ENCODE measurements at places on chromosomes 11 and 22.

DNA sequence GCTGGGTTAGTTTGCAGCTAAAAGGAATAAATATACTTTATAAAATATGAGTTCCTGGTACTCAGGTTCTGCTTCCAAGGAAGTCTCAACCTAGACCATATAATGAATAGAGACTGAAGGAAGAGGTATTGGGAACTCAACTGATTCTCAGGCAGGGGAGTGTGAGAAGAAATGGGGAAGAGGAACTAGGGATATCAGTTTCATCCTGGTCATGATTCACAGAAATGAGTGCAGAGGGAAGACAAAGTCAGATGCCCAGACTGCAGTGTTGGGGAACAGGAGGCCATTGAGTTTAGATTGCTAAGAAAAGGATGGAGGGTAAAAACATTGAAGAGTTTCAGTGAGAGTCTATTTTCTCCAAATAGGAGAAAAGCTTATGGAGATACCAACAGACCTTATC, 28.8 kb downstream of the PLAAT5 start:
- no peak for DNase-seq

- DNase-seq: no peak
Measured at GRCh38 chr11:58928107-58928499, 11.2 kb upstream of the GLYATL1 start.

DNA sequence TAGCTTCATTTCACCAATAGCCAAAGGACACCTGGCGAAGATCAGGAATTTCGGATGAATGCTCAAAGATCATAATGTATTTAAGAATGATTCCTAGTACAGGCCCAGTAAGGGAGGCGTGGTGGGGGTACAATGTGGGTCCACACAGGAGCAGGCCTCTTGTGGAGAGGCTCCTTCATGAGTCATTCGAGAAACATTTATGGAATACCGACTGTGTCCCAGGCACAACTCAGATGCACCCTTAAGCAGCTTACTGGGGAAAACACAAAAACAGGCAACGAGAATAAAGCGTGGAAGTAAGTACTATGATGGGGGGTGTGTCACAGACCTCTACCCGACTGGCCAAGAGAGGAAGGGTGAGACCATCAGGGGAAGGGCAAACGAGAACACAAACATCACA, 44.5 kb downstream of the SMCO4 start:
- DNase-seq: no peak

- no peak for DNase-seq
Measured at GRCh38 chr11:22583963-22584492, 41.6 kb downstream of the FANCF start.

GRCh38 chr22:22462813-22463567, 45.6 kb downstream of the ZNF280B start:
- DNase-seq: no peak

GRCh38 chr11:121665206-121665838, 212.6 kb upstream of the SORL1-AS1 start:
- DNase-seq: no peak

DNA sequence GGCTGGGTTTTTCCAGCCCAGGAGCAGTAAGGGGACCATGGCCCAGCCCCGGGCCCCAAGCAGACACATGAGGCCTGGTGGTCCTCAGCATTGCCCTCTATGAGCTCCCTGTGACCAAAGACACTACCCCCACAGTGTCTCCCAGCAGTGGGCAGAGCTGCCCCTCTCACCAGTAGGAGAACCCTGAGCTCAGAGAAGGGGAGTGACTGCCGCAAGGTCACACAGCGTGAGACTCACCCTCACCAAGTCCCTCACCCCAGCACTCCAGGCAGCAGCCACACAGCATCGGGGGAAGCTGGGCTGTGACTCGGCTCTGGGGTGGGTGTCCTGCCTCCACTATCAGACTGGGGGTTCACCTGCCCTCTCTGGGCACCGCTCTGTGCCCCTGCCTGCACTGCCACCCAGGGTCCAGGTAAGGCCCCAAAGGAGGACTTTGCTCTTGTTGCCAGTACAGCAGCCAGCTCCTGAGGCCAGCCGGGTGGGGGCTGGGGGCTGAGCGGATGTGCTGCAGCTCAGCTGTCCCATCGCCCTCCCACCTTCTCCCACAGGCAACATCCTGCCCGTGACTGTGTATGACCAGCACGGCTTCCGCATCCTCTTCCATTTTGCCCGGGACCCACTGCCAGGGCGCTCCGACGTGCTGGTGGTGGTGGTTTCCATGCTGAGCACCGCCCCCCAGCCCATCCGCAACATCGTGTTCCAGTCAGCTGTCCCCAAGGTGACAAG, 7.9 kb upstream of the SH3BP1 start:
- peak; percentile 72 for DNase-seq

DNA sequence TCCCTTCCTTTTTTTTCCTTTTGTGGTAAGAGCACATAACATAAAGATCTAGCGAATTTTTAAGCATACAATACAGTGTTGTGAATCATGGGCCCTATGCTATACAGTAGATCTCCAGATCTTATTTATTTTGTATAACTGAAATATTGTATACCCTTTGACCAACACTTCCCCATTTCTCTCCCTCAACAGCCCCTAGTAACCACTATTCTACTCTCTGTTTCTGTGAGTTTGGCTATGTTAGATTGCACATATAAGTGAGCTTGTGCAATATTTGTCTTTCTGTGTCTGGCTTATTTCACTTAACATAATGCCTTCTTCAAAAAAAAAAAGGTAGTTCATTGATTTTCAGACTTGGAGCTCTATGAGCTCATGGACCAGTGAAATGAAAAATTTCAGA, 180.5 kb downstream of the C11orf91 start:
- no peak for DNase-seq

DNA sequence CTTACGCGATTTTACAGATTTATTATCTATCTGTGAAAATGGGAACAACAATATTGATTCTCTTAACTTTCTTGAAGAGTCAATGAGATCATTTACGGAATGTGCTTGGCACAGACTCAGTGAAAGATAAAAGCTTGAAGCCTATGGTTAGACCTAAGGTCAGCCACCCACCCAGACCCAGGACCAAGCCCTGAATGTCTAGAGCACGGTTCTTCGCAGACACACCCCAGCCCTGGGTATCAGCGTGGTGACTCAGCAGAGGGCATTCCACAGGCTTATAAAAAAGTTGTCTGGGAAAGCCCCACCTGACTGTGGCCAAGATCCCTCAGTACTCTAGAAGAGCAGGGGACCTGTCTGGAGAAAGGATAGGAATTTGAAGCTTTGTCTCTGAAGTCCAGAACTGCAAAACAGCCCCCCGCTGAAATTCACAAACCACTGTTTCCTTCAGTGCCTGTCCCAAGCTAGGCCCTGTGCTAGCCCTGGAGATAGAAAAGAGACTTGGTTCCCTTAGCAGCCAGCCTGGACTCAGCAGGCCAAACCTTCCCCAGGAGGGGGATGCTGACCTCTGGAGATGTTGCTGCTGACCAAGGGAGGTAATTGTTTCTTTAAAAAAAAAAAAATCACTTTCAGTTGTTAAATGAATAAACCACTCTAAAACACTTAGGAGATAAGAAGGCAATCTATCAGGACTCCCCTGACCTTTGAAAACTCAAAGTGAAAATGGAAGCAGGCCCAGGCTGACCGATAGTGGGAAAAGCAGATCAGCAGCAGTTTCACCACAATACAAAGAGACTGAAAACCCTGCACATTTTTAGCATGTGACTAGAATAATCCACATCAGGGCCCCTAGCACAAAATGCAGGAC, 114.0 kb downstream of the ABTB2 start:
- DNase-seq: peak; percentile 60

DNA sequence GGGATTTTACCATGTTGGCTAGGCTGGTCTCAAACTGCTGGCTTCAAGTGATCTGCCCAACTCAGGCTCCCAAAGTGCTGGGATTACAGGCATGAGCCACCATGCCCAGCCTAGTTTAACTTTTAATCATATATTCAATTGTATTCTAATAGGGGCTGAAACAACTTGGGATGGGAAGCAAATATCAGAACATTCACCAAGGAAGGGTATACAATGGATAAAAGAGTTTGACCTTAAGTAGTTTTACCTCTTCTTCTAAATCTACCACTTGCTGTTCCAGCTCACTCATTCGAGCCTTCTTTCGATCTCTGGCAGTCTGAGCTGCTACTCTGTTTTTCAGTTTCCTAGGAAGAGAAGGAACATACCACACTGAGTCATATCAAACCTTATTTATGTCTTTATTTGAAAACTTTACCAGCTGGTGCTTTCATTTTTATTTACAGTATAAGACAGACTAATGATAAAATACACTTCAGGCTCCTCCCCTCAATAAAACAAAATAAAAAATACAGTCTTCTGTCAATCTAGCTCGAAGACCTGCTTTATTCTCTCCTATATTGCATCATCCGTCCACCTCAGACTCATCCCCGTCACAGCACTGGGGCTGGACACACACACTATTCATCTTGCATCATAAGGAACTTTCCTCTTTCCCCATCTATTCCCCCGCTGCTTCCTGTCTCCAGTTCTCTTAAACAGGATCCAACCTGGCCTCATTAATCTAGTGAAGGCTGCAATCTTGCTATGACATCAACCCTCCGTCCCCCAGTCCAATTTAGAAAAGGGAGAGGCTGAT, 1.4 kb downstream of the XBP1 start:
- peak; percentile 49 for DNase-seq

- DNase-seq: no peak
Measured at GRCh38 chr22:38317995-38318715, 922 bp upstream of the CSNK1E start.
